Stimulated activated CD4-positive, alpha-beta T cell treated with anti-CD3 and anti-CD28 coated beads, Interleukin-1b, Interleukin-23, amount 100 ng/mL, for 48 hours (primary cell): ENCODE measurements at places on chromosomes 1 and 21.

GRCh38 chr1:31643976-31644559 is 608 bp downstream of the PEF1 start:
- DNase-seq, result no peak

DNA sequence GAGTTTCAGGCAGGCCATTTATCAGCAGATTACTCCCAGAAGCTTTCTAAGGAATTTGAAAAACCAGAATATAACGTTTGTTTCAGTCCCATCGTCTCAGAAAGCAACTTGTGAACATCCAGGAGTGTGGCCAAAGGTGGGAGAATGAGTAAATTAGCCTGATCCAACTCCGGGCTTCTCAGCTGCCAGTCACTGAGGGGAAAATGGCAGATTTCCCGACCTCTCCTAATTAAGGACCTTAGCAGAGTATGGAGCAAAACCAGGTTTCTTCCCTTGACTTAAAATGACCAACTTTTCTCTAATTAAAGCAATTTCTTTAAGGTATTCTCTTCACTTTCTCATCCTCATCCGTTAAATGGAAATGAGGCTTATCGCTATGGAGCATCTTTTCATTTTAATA is 1.0 kb downstream of the CORT start:
- no peak for DNase-seq

DNA sequence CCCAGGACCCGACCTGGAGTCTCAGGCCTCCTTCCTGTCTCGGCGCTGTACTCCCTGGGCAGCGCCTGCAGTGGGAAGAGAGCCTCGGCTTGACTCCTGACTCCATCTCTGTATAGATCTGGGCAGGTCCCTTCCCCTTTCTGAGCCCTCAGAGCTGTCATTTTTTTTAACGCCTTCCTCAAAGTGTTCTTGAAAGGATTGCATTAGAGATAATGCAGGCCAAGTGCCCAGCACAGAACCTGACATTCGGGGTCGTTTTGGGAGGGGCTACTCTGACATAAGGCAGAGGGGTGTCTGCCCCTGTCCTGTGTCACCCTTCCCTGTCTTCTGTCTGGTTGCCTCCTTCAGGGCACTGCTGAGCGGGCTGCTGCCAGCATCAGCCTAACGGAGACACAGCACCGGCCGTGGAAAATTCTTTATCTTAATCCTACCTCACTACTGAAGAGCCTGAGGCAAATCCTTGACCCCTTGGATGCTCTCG is 271.6 kb downstream of the TRABD2B start:
- no peak for DNase-seq

- DNase-seq, result no peak
Measured at GRCh38 chr1:219374636-219375035, 201.0 kb downstream of the LYPLAL1 start.

DNA sequence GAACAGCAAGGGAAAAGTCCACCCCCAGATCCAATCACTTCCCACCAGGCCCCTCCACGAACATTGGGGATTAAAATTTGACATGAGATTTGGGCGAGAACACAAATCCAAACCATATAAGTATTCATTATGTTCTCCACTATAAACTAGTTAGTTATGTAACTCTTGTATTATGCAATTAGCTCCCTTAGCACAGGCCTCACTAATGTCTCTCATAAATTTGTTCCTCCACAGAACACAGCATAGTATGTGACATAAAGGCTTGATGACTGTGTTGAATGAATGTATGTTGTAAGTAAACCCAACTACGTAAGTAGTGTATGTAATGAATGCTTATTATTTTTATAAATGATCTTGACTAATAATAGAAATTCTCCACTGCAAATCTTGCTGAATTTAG is 223.3 kb upstream of the ZRANB2 start:
- DNase-seq, result no peak

DNA sequence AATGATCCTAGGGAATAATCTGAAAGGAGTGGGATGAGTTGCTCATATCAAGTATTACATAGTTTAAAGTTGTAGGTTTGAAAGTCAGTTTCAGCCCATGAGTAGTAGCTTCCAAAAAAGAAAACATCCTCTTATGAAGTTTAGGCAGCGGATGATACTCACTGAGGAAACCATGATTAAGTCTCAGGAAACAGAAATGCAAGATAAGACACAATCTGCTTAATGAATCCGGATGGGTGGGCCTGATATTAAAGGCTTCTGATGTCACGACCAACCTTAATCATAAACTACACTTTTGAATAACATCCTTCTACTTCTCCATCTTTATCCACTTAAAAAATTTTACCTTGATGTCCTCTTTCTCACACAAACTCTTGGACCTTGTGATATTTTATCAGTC is 61.8 kb downstream of the S1PR1 start:
- DNase-seq, result no peak

GRCh38 chr1:236168716-236169429 is 26.5 kb downstream of the GPR137B start:
- DNase-seq, result peak; percentile 41
